Ecto neural progenitor cell (in vitro differentiated cells): ENCODE measurements at places on chromosomes 1 and 21.

GRCh38 chr21:36990508-36991205 lies 15.8 kb upstream of the RIPPLY3 start:
- DNase-seq = no peak

DNA sequence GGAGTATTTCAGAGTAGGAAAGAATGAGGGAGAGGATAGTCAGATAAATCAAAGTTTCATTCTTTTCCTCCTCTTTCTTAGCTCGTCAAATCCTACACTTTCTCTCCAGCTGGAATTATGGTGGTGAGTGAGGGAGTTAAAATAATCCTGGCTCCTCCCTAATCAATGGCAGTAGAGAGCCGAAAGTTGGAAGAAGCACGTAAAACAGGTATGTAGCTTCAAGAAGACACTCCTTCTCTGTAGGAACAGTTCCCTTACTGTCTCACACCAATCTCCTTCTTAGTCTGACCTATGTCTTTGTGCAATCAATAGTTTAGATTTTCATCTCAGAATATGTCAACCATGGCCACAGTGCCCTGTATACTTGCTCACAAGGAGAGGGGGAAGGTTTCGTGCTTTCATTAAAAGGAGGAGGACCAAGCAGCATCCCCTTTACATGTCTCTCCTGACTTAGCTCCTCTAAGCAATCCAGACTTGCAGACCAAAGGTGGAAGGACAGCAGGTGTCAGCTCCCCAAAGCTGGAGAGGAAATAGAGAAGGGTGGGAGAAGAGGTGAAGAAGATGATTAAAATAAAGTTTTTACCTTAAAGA lies 878 bp downstream of the MINDY1 start:
- DNase-seq = no peak

GRCh38 chr1:109369167-109369746 lies 28.5 kb downstream of the SORT1 start:
- no peak for DNase-seq

GRCh38 chr1:52955129-52955970 lies 28.3 kb downstream of the SCP2 start:
- DNase-seq = no peak

- no peak for DNase-seq
These were observed 102.7 kb downstream of the NEK7 start for GRCh38 chr1:198259333-198260074.

- no peak for DNase-seq
These were observed 14.8 kb downstream of the LSS start for GRCh38 chr21:46213620-46214286.

DNA sequence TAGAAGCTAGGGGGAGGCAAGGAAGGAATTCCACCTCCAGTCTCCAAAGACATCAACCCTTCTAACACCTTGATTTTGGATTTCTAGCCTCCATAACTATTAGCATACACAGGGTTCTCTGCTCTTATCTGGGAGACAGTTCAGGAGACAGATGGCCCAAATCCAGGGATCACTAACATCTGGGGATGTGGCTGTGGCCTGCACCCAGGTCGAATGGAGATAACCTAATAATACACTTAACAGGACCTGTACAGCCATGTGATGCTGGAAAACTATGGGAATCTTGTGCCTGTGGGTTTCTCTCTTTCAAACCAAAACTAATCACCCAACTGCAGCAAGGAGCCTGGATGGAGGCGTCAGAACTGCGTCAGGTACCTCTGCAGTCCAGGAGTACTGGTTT lies 47.6 kb downstream of the KIAA0319L start:
- DNase-seq = no peak

DNA sequence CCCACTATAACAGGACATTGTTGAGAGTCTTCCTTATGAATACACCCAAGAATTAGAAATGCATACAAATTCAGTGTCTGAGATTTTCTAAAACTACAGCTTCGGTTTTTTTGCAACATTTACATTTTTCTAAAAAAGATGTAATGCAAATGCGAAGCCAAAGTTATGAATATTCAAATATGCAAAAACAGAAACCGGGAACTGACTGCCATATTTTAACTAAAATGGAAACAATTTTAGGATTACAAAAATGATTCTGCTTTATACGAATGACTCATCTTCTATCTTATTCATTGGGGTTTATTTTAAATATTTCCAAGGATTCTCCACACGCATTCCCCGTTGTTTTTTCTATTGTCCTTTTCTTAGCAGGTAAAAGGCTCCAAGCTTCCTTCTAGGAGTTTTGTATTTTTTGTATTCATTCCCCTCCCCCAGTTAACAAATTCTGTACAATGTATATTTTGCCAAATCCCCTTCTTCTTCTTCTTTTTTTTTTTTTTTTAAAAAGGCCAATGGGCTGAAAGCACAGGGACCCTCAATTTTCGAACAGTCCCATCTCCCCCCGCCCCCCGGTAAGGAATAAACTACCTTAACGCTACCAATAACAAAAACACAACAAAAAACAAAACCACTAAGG lies 1.0 kb downstream of the ARPC5 start:
- DNase-seq = no peak

DNA sequence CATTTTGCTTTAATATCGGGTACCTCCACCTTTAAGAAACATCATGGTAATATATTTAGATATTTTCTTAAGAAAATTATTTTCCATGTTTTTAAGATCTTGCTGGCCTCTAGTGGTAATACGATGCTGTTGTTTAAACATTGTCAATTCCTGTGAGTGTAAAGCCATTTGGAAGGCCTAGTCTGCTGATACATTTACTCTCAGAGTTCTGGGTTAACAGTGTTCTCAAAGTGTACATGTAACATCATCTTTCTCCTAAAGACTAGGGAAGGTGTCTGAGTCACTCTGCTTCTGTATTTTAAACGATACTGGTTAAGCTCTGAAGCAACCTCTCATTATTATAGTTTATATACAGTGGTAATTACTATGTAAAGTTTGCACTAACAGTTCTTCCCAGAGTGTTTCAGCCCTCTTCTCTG lies 189.1 kb downstream of the RASAL2 start:
- no peak for DNase-seq

DNA sequence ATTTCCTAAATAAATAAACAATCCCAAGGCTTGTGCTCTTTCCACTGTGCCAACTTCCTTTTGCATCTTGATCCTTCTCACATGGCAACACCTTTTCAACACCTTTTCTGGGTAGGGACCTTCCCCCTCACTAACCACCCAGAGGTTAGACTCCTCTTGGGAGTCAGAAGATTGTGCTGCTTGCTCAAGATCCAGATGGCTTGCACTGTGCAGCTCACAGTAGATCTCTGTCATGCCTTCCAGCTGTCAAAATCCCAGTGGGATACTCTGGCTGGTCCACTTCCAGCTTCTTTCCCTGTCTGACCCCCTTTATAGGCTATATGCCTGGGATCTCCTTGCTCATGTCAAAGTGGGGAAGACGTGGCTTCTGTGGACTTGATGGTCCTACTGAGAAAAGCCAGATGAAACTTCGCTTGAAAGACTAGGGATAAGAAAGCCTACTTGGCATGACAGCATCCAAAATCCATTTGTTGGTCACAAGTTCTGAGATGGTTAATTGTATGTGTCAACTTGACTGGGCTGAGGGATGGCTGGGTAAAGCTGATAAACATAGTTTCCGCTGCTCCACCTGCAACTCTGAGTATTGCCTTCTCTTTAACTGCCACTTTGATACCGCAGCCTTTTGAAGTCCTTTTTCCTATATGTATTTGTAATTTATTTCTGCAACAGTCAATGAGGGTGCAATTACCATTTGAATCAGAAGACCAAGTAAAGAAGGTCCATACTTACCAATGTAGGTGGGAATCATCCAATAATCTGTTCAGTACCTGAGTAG lies 74.5 kb downstream of the S1PR1 start:
- DNase-seq = no peak

GRCh38 chr1:76471536-76471935 lies 395.7 kb upstream of the ST6GALNAC5 start:
- DNase-seq = no peak

DNA sequence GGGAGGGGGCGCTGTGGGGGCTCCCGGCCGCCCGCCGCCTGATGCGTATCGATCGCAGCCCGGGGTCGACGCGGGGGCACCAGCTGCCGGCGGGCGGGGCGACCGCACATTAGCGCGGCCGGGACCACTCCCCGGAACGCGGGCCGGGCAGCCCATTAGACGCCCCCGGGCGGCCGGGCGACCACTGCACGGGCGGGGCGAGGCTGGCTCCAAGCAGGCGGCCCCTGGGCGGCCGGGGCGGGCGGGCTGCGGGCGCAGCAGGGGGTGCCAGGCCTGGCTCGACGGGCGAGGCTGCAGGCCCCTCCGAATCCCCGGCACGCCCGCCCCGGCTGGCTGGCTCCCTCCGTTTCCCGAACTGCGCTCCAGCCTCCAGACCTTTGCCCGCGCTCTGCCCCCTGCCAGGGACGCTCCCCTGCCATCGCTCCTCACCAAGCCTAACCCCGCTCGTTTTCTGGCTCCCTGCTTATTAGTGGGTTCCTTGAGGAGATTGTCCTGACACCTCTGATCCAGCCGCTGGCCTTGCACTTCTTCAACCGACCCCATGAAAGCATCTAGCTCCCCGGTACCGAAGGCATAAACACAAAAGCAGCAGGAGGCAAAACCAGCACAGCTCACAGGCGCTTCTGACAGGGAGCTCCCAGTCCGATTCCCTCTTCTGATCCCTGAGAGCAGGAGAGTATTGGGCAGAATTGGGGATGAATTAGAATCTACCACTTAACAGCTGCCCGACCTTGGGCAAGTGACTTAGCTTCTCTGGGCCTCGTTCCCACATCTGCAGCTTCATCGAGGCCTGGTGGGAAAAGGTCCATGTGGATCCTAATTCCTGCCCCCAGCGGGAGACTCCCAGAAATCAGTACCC lies 92.6 kb upstream of the CASZ1 start:
- peak; percentile 63 for DNase-seq

- no peak for DNase-seq
These were observed 83.1 kb upstream of the AJAP1 start for GRCh38 chr1:4571263-4571662.

- DNase-seq = no peak
These were observed 61.0 kb downstream of the SPATA46 start for GRCh38 chr1:162315673-162316072.

DNA sequence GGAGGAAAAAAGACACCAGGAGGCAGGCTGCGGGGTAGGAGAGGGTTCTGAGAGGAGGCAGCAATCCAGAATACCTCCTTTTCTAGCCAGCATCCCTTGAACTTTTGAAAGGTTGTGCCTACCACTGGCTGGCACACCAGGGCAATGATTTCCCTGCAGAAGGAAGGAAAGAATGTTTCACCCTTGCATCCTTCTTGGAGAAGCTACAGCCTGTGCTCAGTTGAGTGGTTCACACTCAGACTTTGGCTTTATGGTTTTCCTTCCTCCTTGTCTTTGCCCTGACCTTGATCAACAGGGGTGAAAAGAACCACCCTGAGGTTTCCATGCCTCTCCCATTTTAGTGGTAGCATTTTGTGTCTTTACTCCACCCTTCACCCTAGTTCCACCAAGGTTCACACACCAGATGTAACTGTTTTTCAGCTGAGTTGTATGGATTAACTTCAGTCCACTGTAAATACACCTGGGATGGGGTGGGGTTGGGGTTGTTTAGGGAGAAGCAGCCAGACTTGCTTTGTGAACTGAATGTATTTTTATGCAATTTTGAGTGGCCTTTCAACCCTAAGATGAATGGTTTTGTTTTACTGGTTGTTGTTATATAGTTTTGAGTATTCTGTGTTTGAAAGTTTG lies 122.3 kb downstream of the SYT2 start:
- no peak for DNase-seq

- no peak for DNase-seq
These were observed 702.3 kb downstream of the BRINP3 start for GRCh38 chr1:189775343-189775742.

- no peak for DNase-seq
These were observed 35.2 kb downstream of the RRP1 start for GRCh38 chr21:43824333-43825241.
